Natural killer cell (primary cell): ENCODE measurements at places on chromosomes 2 and 18. TPM values are rescaled to one million over a fixed set of nuclear protein-coding genes. Genes with fewer than 3 reads are reported as not detected.

GRCh38 chr18:35005963-35006577, 35.1 kb upstream of the MAPRE2 start:
- DNase-seq = no peak

Gene CFC1
- not detected for total RNA-seq

Gene TANC1
- 4.2 TPM for total RNA-seq

- DNase-seq = no peak
These were observed 53.1 kb downstream of the PRELID3A start for GRCh38 chr18:12460874-12461273.

- DNase-seq = no peak
These were observed 92.7 kb downstream of the COPS8 start for GRCh38 chr2:237178396-237178795.

Gene POMC
- total RNA-seq = 6.6 TPM

Gene PRKAG3
- not detected for total RNA-seq

- no peak for DNase-seq
These were observed 64.4 kb downstream of the TRABD2A start for GRCh38 chr2:84816426-84817026.

Gene SERPINB5
- total RNA-seq = not detected

GRCh38 chr2:207474863-207475485, 54.8 kb upstream of the CREB1 start:
- peak; percentile 82 for DNase-seq
